ENCODE measurements at places on chromosomes 13 and 19.

- no peak for DNase-seq
These were observed 61.1 kb upstream of the NPAS1 start for GRCh38 chr19:46958532-46958931.

DNA sequence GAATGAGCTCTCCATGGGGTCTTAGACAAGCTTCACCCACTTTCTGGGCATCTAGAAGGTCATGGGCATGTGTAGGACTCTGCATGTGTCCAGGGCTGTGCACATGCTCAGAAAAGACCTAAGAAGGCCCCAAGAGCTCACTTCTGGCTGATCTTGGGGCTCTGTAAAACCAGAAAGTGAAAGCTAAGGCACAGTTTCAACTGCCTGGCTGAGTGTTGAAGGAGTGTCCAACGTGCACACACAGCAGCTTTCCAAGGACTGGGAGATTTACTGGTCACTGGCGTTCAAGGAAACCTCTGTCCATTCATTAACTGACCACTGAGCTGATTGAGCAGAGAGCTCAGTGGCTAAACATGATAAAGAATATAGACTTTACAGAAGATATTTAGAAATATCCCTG is 137.9 kb downstream of the KATNAL1 start:
- no peak for DNase-seq

DNA sequence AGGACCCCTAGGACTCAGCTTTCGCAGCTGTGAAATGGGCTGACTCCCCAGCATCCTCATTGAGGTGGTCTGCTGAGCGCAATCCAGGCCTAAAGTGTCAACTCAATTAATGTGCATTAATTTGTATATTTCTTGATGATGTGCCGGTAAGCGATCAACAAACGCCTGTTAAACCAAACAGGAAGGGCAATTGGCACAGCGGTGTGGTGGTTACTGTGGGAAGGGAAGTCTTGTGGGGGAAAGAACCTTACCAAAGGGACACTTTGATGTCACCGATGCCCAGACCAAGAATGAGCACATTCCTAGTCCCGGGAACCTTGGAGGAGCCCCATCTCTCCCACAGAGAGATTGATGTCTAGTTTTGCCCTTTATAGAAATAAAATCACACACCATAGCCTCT is 1.6 kb downstream of the JAK3 start:
- DNase-seq, result no peak

GRCh38 chr13:99357131-99357596 is 50.0 kb upstream of the GPR183 start:
- DNase-seq, result no peak

DNA sequence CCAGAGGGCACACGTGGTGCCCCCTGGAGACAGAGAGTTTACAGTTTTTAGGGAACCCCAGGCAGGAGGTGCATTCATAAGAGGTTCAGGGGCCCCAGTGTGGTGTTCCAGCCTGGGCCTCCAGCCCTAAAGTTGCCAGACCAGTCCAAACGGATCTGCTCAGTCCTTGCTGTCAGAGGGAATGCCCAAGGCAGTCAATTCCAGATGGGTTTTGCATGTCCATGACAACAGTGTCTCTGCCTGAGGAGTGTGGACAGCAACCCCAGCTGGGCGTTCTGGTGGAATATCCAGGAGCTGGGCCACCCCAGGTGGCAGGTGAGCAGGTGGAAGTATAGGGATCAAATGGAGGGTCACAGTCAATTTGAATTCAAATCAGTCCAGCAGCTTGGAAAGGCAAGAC is 25.3 kb downstream of the FBXO27 start:
- DNase-seq, result no peak
